ENCODE measurements at places on chromosomes 7 and 10.

GRCh38 chr7:104982308-104983075 is 31.5 kb upstream of the KMT2E start:
- DNase-seq: no peak

DNA sequence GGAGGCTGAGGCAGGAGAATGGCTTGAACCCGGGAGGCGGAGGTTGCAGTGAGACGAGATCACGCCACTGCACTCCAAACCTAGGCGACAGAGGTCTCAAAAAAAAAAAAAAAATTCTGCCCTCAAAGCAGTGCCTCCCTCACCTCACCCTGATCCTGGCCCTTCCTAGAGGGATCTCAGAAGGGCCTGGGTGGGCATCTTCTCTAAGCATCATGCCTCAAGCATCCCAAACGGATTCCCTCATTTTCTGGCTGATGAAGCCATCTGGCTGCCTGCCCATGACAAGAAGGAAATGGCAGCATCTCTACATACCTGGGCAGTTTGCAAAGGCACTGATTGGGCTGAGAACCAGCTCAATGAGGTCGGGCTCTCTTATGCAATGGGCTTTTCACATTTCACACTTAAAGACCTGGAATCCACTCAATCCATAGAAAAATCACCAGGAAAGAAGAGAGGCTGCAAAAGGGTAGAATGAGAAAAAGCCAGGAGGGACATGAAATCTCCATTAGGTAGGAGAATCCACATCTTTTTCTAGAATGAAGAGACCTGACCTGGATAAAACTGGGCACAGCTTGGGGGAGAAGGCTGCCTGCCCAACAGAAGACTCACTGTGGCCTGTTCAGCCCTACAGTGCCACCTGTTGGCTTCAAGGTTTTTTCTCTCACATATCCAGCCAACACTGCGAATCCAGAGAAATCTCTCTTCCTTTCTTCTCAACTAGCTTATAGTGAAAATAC is 48.1 kb downstream of the PDLIM1 start:
- no peak for DNase-seq

DNA sequence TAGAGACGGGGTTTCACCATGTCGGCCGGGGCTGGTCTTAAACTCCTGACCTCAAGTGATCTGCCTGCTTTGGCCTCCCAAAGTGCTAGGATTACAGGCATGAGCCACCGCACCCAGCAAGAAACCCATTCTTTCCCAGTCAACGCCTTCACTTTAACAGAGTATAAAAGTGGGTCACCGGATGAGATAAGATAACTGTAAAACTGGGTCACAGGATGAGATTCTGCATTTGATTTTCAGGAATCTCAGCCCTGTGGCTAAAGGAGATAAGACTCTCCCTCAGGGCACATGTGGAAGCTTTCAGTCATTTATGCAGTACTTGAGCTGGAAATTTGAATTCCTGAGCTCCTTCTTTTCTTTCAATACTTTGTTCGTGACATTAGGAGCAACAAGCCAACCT is 70.8 kb downstream of the LRRC17 start:
- no peak for DNase-seq

- no peak for DNase-seq
Observed at GRCh38 chr7:152937282-152937681, 177.7 kb downstream of the ACTR3B start.

- peak; percentile 52 for DNase-seq
Observed at GRCh38 chr7:85554236-85555178, 367.7 kb upstream of the SEMA3D start.

GRCh38 chr7:17408245-17408903 is 109.9 kb downstream of the AHR start:
- no peak for DNase-seq

GRCh38 chr7:48299580-48300169 is 128.4 kb downstream of the ABCA13 start:
- DNase-seq: peak; percentile 34

GRCh38 chr10:17808971-17809841 is at the start of gene MRC1:
TSS of gene MRC1 (plus strand) at chr10:17809348. CDS start at chr10:17809466, 118 bp downstream.
- no peak for DNase-seq

- no peak for DNase-seq
Observed at GRCh38 chr10:38156416-38157269, 62.5 kb downstream of the ZNF37A start.

GRCh38 chr10:124536496-124537050 is 75.0 kb downstream of the LHPP start:
- no peak for DNase-seq

GRCh38 chr7:148153616-148154284 is 436.8 kb upstream of the C7orf33 start:
- DNase-seq: no peak

- no peak for DNase-seq
Observed at GRCh38 chr7:113085781-113086390, 741 bp downstream of the GPR85 start.

DNA sequence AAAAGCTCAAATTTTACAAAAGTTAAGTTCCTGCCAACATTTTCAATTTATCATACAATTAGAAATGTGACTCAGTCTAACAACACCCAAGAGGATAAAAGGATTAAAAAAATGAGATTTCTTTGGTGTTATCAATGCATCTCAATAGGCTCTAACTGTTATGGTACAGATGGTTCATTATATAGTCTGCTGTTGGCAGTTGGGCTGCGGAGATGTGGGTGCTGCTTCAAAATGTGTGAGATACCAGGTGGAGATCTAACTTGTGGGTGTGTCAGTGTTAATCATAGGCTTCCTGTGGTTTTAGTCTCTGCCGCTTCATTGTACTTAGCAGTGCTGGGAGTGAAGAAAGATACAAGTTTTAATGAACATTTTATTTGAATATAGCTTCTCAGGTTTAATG is 231.2 kb downstream of the EXOC4 start:
- no peak for DNase-seq

DNA sequence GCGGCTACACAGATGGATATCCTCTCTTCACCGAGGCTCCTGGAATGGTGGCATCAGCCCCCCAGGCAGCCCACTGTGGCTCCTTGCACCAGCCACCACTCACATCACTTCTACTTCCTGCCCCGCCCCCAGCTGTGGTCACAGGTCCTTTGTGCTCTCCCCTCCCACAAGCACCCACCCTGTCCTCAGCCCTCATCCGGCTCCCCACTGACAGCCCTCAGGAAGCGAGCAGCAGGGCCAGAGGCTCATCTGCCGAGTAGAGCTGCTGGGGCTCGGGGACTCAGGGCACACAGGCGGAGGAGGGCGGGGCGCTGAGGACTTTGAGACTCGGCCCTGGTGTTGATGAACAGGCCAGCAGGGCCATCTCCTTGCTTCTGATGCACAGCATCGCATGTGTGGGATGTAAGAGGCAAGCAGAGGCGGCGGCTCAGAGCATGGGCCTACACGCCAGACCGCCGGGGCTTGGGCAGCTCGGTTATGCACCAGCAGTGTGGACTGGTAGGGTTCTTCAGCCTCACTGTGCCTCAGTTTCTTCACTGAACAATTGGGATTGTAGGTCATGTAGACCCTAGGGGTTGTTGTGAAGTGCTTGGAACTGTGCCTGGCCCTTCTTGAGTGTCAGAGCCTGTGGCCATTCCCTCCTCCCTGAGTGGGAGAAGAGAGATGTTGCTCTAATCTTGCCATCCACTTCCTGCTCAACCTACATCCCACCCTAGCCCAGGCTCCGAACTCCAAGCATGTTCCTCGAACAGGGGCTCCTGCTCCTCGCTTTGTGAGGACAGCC is at the start of gene PRF1:
Gene PRF1 (minus strand): TSS at position 77 of the 784 bp plus-strand sequence. CDS start 1,839 bp downstream, outside the sequence.
- no peak for DNase-seq

DNA sequence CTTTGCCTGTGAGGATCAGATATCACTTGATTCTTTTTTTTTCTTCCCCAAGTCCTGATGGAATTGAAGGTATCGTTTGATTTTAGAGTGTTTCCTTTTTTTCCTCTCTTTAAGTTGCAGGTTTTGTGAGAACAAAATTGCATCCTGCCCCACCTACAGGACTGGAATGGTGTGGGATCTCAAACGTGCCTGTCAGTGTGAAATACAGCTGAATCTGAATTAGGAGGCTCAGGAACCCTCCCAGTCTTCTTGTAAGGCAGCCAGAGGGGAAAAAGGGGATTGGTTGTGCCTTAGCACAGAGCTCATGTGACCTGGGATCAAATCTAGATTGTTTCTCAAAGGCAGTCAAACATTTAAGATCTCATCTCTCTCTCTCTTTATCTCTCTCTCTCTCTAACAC is 32.7 kb upstream of the KLHL7 start:
- DNase-seq: no peak

- DNase-seq: no peak
Observed at GRCh38 chr7:134766779-134767519, 12.5 kb upstream of the CALD1 start.

- no peak for DNase-seq
Observed at GRCh38 chr10:13587391-13587790, 626 bp downstream of the PRPF18 start.

GRCh38 chr10:84375011-84375410 is 46.6 kb downstream of the CCSER2 start:
- DNase-seq: peak; percentile 11

GRCh38 chr7:20861468-20861867 is 74.8 kb upstream of the SP8 start:
- DNase-seq: no peak

DNA sequence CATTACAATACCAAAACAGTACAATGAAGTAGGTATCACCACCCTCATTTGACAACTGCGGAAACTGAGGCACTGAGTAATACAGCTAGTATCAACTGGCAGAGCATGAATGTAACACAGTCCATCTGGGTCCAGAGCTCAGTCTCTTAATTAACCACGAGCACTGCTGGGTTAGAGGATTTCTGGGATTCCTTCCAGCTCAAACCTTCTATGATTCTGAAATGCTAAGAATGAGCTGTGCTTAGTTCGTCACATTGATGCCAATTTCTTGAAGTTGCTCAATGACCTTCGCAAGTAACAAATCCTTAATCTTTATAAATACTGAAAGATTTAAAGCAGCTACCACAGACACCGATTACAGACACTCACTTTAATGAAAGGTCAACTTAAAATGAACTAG is 62.5 kb downstream of the SGMS1 start:
- peak; percentile 24 for DNase-seq

- no peak for DNase-seq
Observed at GRCh38 chr10:14574885-14575284, 199.8 kb downstream of the FAM107B start.

- no peak for DNase-seq
Observed at GRCh38 chr7:48088559-48089045, 463 bp upstream of the UPP1 start.

GRCh38 chr7:48305661-48306060 is 134.4 kb downstream of the ABCA13 start:
- no peak for DNase-seq

DNA sequence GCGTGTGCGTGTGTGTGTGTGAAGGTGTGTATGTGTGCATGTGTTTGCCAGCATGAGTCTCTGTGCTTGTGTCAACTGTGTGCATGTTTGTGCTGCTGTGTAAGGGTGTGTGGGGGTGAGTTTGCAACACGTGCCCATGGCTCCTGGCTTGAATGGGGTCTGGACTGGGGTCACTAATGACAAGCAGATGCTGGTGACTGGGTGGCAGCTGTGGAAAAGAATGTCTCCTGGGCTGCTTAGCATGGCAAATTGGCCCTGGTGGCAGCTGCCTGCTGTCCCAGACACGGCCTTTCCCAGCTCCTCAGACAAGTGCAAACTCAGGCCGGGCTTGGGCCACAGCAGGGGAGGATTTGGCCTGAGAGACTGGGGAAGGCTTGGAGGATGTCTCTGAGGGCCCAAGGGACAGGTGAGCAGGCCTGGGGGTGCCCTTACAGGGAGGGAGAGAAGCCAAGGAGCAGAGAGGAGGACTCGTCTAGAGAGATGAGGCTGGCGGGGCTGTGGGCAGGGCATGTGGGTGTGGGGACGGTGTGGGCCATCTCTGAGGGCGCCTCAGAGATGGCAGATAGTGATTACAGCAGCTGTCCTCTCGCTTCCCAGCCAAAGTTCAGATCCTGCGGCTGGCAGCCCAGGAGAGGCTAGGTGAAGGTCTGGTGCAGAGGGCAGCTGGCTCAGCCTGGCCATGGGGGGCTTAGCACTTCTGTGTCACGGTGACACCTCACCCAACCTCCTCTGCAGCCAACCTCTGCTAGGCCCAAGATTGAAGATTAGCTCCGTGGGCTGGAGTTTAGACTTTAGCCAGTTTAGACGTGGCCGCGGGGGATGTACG is 1.5 kb downstream of the AQP1 start:
- DNase-seq: no peak

DNA sequence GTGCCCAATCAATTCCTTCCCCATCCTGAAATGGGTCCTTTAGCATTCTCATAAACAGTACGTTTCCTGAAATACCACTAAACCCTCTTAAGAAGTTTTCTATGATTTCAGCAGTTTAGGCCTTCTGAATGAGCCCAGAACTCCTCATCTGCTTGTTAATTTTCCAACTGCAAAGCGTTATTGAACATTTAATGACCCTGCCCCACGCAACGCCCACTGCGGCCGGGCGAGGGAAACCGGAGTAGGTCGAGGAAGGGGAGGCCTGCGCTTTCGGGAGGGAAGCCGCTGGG is 608 bp upstream of the UBN2 start:
- no peak for DNase-seq

DNA sequence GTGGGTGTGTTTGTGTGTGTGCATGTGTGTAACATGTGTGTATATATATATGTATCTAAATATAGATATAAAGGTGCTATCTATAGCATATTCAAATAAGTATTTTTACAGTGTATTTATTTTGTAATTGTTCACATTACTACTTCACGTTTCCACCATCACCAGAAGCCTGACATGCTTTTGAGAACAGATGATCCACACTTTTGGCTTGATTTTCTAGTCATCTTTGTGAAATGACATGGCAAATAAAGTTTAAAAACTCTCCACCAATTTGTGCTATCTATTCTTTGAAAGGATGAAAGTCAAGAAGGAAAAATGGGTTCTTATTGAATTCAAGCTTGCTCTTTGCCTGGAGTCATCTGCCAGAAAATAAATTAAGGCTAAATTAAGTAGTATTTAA is 294.0 kb upstream of the AKR1E2 start:
- DNase-seq: no peak

GRCh38 chr10:116688241-116688711 is 54.1 kb downstream of the HSPA12A start:
- DNase-seq: no peak

DNA sequence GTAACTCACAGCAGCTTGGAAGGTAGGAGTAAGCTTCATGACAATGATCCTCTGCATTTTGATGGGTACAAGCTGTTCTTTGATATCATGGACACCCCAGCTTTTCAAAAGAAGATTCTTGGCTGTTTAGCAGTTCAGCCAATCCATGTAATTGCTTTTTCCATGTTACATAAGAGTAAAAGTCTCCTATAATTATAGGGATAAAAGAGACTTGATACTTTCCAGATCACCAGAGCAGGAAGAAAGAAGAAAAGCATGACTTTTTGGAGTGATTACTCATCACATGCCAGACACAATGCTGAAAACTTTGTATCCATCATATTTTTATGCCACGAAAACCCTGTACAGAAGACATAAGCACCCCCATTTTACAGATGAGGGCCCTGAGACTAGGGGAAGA is 1049.7 kb downstream of the NRG3 start:
- DNase-seq: no peak

DNA sequence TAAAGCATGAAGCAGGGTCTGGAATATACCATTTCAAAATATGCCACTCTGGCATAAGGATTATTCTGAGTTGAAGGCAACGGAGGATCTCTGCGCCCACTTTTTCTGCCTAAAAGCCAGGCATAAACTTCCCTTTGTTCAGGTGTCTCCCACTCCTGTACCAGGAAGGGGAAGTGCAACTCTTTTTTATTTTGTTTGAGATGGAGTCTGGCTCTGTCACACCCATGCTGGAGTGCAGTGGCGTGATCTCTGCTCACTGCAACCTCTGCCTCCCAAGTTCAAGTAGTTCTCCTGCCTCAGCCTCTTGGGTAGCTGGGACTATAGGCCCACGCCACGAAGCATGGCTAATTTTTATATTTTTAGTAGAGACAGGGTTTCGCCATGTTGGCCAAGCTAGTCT is 18.2 kb downstream of the SVIL start:
- no peak for DNase-seq

Data from forelimb muscle (tissue), 1 donor.